ENCODE measurements at places on chromosomes 6 and 20.
A peak's percentile ranks its signal among the peaks of the same experiment; 100 is the strongest.

GRCh38 chr20:51542571-51543421, at the start of gene NFATC2:
TSS of gene NFATC2 (minus strand) at chr20:51542719. CDS start at chr20:51542499, 220 bp downstream.
- no peak for DNase-seq

DNA sequence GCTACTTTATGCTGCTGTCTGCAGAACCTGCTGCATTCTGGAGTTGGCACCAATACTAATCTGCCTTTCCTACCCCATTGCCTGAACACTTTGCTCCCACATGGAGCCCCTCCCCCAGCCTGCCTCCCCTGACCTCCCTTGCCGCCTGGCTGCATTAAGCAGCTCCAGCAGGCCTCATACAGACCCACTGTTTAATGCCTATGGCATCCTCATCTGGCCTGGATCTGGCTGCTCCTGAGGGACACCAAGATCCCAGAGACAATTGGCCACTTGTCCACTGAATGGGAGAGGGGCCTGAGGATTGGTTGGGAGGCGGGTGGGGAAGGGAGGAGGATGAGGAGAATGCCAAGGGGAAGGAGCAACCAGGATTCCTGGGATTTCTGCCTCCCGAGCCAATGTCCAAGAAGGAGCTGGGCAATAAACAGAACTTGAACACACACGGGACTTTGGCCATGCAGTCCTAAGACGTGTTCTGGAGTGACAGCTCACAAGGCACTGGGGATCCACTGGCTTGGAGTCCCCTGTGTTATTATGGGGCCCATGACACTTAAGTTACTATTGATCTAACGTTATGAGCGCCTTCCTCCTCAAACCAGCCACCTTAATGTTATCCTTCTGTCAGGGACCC, 10.4 kb upstream of the KCNK5 start:
- no peak for DNase-seq

GRCh38 chr6:69699655-69700054, 97.2 kb downstream of the LMBRD1 start:
- no peak for DNase-seq

GRCh38 chr6:139549561-139550070, 175.2 kb upstream of the CITED2 start:
- no peak for DNase-seq

DNA sequence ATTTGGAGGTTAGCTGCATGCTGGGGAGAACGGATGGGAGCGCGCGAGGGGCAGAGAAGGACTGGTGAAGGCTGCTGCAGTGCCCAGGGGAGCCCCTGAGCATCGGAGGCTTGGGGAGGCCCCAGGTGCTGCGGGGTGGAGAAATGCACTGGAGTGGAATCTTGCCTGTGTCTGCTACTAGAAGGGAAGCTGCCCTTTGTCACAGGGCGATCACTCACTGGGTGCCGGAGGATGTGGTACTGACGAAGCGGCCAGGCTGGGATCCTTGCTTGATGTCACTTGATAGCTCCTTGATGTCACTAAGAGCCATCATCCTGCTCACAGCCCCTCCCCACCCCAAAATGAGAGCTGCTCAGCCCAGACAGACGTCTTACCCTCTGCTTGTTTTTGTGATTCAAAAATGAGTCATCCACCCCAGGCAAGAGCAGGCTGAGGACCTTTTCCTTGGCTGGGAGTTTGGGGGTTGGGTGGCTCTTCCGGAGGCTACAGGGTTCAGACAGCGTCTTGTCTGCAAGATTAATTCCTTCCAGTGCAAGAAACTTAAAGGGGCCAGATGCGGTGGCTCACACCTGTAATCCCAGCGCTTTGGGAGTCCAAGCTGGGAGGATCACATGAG, 62.6 kb upstream of the PMEPA1 start:
- peak; percentile 36 for DNase-seq

- DNase-seq, result no peak
These were observed 48.2 kb upstream of the TENT5A start for GRCh38 chr6:81800666-81801065.

- DNase-seq, result no peak
These were observed 67.5 kb upstream of the GTSF1L start for GRCh38 chr20:43794326-43794725.

DNA sequence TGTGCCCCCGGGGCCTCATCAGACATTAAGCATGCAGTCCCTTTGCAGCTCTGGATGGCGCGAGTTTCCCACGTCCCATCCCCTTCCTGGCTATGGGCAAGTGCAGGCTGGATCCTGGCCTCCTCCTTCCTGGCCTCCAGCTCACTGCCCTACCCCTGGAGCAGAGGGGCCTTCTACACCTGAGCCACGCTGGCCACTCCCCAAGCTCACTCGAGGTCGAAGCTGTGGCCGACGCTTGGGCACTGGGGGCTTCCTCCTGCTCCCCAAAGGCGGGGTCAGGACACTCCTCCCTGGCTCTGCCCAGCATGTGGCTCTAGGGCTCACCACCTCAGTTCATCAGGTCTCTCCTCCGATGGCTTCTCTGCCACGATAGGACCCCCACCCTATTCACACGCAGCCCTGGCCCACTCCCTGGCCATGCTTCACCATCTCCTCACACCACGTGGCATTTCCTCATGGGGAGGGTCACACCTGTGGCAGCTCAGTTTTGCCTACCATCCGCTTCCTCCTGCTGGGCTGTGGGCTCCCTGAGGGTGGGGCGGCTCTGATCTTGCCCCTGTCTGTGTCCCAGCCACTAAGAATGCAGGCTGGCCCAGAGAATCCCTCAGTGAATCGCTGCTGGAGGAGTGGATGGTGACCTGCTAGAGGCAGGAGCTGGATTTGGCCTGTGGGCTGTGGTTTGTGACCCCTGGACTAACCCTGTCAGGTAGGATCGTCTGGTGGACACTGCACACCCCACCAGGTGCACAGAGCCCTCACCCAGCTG, 280.7 kb downstream of the TAF4 start:
- DNase-seq, result no peak

DNA sequence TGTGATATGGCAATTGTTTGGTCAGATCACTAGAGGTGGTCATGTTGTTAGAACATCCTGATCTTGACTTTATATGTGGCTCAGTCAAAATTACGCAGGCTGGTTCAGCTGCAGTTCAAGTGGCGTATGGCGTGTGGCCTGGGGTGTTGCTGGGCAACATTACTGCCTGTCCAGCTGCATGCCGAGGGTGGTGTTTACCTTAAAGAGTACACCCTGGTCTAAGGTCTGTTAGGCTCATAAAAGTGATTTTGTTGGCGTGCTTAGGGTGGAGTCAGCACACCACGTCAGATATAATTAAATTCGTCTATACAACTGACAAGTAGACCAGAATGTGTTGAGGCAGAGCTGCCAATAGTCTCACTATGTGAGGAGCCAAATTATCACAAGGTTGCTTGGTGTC, 55.6 kb upstream of the NEDD9 start:
- no peak for DNase-seq

DNA sequence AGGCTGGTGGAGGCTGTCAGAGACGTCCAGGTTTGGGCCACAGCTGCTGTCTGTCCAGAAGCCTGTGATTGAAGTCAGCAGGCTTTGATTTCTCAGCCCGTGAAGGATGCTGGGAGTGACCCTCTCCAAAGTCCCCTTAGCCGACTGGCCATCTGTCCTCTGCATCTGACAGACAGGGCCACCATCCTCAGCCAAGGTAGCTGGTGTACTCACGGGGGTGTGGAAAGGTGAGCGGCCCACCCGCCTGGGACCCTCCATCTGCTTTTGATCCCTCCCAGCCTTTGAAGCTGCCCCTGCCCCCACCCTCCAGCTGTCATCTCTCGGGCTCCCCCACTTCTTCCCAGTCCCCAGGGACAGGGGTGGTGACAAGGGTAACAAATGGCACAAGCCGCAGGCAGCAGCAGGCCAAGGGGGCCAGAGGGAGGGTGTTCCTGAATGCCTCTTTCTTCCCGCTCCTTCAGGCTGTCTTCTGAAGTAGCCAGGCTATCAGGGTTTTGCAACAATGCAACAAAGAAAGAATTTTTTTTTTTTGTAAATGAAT, 84.4 kb downstream of the EYA2 start:
- no peak for DNase-seq

DNA sequence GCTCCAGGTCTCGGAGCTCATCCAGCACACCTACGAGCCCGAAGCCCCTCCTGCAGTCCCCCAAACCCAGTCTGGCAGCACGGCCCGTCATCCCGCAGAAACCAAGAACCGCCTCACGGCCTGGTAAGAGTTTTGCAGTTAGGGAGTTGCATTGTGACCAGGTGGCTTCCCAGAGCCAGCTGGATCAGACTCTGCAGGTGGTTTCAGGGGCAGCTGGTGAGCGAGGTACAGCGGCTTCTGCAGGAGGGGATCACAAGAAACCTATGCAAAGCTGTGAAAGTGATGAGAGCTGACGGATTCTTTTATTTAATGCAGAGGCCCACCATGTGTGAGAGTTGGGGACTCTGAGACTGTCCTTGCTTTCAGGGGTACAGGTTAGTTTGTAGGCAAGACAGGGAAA, 45.9 kb upstream of the SCGN start:
- no peak for DNase-seq

GRCh38 chr6:83589076-83589475, 76.7 kb downstream of the PRSS35 start:
- no peak for DNase-seq

Data from fibroblast of gingiva (primary cell).